ENCODE measurements at places on chromosomes 2 and 18.

DNA sequence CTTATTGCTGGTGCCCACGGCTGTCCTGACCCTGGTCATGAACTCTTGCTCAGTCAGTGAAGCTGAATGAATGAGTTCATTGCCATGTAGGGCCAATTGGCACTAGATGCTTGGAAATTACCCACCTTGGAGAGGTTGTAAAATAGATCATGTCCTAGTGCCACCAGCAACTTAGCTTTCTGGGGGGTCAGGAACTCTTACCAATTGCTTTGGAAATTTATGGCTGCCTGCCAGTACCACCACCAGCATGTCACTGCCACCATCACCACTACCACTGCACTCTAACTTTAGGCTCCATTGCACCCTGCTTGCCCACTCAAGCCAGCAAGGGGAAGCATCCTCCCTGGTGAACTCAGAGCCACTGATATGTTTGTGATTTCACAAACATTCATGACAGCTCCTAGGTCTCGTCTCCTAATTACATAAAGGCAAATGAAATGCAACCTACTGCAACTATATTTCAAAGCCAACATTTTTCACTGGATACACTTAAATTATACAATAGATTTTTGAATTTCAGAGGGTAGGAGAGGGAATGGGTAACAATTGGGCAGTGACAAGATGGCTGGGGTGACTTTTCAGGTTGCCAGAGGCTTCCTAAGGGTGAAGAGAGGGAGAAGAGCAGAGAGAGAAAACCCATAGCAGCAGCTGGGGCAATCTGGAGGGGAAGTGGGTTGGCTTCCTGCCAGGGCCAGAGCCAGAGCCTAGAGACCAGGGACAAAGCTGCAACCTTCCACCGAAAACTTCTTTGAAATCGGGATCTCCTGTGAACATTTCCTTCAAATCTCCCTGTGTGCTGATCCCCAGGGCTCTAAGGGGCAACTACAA lies 3.5 kb upstream of the EMILIN1 start:
- DNase-seq, result no peak

DNA sequence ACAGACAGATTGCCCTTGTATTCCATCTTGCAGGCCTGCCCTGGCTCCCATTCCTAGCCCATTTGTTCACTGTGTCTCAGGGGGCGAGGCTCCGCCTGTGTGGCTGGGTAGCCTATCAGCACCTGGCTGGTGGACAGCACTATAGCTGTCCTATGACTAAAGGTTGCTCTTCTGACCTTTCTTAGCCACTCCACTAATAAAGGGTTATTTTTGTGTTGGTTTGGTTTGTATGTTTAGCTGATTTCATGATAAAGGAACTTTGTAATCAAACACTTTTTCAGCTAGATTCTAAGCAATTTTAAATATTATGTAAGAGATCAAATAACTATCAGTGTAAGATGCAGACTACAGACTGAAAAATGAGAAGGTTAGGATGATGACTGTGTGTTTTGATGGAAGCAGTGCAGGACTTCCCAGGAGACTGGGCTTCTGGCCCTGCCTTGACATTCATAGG lies 72.2 kb downstream of the CRIM1 start:
- DNase-seq, result no peak

GRCh38 chr18:32730620-32731091 lies 42.2 kb downstream of the KLHL14 start:
- DNase-seq, result no peak

GRCh38 chr2:190879474-190880377 lies 895 bp upstream of the GLS start:
- peak; percentile 32 for DNase-seq

GRCh38 chr2:39602616-39603015 lies 63.1 kb upstream of the TMEM178A start:
- no peak for DNase-seq

- DNase-seq, result no peak
Measured at GRCh38 chr2:239075918-239076758, 228.3 kb downstream of the TWIST2 start.

- no peak for DNase-seq
Measured at GRCh38 chr2:1947316-1947715, 203.0 kb upstream of the PXDN start.

DNA sequence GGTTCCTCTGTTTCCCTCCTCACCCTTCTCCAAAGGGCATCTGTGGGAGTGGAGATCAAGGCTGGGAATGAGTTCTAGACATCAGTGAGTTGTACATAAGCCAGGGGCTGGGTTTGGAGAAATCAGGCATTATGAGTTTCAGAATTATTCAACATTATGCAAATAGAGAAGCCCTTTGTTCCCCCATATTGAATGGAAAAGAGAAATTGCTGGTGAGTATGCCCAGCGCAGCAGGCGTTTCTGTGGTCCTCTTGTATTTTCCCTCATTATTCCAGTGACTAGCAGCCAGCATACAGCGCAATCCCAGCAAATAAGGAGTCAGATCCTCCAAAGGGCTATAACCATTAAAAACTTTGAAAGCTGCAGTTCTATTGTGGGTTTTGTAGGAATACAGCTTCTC lies 94.4 kb downstream of the VWA3B start:
- no peak for DNase-seq

GRCh38 chr2:40658941-40659340 lies 207.1 kb upstream of the SLC8A1 start:
- DNase-seq, result no peak

DNA sequence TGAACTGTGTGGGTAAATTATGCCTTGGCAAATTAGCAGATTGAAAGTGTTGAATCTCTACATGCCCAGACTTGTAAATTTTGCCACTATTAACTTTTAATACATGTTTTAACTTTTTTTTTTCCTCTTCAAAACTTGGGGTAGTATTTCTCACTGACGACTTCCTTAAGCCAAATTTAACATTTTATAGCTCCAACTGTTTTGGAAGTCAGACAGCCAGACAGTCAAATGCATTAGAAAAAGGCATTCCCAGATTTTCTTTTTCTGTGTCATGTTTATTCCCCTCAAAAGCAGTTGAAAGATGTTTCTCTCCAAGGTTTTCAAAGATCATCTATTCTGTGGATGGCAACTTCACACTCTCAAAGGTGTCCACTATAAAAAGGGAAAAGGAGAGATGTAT lies 226.8 kb upstream of the FN1 start:
- no peak for DNase-seq

GRCh38 chr2:119856469-119856901 lies 96.8 kb downstream of the PTPN4 start:
- no peak for DNase-seq

DNA sequence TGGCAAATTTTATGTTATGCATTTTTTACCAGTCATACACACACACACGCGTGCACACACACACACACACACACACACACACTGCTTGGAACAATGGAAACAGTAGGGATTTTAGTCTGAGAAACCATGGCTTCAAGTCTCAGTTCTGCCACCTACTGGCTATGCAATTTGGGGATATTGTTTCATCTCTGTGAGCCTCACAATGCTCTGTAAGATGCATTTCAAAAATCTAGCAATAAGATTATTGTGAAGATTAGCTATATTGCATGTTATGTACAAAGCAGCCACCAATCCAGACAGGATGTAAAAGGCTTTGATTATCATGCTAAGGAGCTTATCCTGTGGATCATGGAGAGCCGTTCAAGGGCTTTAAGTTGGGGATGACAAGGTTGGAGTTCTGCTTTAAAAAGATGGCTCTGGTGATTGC lies 401.4 kb downstream of the NBAS start:
- DNase-seq, result no peak

- DNase-seq, result peak; percentile 24
Measured at GRCh38 chr2:28956415-28956826, 24.7 kb upstream of the TOGARAM2 start.

DNA sequence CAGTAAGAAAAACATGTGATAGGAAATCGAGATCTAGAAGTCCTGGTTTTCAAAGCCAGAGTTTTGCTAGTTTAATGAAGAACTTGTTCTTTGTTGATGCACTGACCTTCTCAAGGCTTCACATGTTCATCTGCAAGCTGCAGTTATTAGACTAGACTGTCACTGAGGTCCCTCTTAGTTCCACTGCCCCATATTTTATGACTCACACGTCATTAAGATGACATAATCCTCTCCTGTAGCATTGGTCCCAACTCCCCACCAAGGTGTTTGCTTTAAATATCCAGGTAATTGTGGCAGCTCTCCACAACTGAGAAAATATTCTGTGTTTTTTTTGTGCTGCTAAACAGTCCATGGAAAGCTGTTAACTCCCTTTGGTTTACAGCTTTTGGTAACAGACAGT lies 149.7 kb downstream of the MREG start:
- no peak for DNase-seq

GRCh38 chr2:224881846-224882245 lies 160.4 kb downstream of the DOCK10 start:
- no peak for DNase-seq

GRCh38 chr2:30686000-30686399 lies 121.2 kb downstream of the CAPN13 start:
- no peak for DNase-seq

DNA sequence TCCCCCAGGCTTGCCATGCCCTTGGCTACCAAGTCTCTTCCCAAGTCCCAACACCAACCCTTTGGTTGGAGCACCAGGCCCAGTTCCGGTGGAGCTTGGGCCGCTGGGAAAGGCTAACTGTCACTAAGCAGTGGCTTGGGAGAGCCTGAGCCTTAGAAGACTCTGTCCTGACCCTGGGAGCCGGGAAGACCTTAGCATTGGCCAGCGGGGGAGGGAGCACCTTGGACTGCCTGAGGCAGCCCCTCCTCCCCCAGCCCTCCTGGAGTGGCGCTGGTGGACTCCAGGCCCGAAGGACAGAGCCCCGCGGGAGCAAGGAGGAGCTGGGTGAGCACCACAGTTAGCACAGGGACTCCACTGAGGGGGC lies 62.5 kb upstream of the POMC start:
- DNase-seq, result no peak

DNA sequence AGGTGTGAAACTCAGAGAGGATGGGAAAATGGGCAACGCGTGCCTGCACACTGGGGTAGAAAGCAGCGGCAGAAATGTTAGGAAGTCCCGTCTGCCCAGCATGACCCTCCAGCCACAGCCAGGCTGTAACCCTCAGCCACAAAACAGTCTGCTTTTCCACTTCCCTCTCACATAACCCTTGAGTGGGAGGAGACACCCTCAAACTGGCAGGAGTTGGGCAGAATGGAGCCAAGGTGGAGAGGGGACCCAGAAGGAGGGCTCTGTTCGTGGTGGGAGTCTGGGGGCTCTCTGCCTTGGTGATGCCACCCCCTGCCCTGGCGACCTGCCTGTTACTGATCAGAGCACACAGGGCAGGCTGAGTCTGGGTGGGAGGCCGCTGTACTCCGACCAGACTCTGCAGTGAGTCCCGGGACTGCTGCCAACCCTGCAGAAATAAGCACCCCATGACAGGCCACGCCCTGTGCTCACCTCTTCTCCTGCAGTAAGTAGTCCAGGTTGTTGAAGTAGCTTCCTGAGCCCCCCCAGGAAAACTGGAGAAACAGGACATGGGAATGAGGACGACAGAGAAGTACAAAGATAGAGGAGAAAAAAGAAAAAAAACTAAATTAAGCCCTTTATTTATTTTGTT lies 16.0 kb downstream of the FAM178B start:
- DNase-seq, result no peak

GRCh38 chr18:13163167-13163927 lies 55.2 kb upstream of the LDLRAD4 start:
- DNase-seq, result no peak

- no peak for DNase-seq
Measured at GRCh38 chr2:240959214-240959940, 39.0 kb upstream of the SNED1 start.

- DNase-seq, result no peak
Measured at GRCh38 chr18:48228841-48229240, 180.3 kb downstream of the ZBTB7C start.

- DNase-seq, result no peak
Measured at GRCh38 chr18:77461062-77461688, 211.5 kb downstream of the GALR1 start.

DNA sequence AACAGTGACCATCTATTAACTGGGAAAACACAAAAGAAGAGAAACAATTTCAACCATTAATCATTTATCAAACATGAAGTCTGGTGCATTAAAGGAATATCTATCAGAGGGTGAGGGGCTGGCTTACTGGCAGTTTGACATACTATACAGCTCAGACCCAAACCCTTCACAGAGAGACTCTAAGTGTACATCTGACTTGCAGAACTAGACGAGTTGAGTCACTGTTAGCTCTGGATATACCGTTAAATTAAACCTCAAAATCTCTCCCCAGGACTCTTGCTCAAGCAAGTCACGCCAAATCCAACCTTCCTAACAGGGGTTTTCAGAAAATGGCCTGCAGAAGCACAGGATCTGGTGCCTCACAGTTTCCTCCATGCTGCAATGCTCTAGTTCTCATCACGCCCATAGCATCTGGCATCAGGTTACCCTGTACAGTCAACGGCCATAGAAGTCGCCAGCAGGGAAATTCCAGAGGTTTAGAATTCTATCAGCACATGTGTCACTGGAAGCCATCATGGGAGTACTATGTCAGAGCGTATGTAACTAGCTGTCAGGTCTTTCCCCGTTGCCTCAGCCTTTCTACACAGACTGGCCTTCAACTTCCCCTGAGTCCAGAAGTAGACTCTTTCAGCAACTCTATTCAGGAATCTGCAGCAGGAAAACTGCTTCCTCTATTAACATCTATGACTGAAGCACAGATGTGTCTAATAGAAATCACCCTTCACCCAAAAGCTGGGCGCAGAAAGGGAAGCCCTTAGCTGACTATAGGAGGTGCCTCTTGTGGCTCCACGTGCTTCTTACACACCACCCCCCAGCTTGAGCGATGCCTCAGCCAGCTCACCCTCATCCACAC lies 9.3 kb downstream of the TGOLN2 start:
- DNase-seq, result no peak

GRCh38 chr2:173231042-173231441 lies 123.6 kb upstream of the CDCA7 start:
- DNase-seq, result no peak

DNA sequence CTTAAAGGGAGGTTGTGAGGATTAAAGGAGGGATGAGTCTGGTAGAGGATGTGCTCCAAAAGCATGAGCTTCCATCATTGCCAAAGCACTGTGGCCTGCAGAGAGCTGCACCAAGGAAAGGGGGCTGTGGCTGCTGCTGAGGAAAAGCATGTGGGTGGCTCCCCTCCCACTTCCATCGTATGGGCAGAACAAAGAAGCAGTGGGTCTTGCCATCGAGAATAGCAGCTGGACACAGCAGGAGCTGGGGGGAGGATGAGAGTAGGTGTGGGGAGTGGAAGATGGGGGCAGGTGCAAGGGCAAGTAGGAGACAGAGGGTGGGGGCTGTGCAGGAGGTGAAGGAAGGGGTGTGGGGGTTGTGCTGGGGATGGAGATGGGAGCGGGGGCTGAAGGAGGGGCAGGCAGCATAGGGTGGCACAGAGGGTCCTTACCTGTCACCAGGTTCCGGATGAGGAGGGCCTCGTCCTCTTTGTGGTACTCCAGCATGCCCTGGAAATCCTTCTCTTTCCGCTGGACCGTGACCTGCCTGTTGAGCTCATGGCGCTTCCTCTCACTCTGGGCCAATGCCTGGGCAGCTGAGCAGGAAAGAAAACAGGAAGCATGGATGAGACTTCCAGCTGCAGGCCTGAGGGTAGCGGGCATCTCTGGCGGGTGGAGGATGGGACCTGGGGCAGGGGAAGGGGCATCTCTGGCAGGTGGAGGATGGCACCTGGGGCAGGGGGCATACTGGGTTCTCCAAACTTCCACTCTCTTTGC lies 33.6 kb upstream of the ACAA2 start:
- DNase-seq, result no peak
